ENCODE measurements at places on chromosomes 2 and 18.

DNA sequence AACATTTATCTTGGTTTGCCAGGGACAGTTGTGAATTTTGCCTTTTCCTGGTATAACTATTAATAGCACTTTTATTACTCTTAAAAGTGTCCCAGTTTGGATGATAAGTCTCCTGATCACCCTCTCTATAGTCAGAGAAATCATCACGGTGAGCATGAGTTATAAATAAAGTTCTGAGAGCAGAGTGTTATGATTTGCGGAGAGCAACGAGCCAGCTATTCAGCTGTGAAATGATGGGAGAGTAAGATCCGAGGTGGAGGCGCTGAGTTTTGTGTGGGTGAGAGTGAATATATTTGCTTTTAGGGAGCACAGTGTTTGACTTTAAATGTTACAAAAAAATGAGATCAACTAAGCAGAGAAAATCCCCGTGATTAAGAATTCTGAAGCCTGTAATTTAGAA is 179.6 kb downstream of the DSC3 start:
- no peak for DNase-seq

GRCh38 chr2:125874564-125874963 is 781.4 kb upstream of the GYPC start:
- no peak for DNase-seq

- peak; percentile 80 for DNase-seq
These were observed 249.9 kb upstream of the RBBP8 start for GRCh38 chr18:22683196-22683676.

GRCh38 chr2:4265936-4266335 is 562.6 kb downstream of the DCDC2C start:
- DNase-seq, result no peak

- DNase-seq, result no peak
These were observed 93.2 kb upstream of the CAB39 start for GRCh38 chr2:230619491-230619890.

- no peak for DNase-seq
These were observed 102.3 kb downstream of the TGIF1 start for GRCh38 chr18:3552305-3552704.

All from RCC 7860 (cell line).